ENCODE measurements at places on chromosomes 2 and 18. TPM values are rescaled to one million over a fixed set of nuclear protein-coding genes. Genes with fewer than 3 reads are reported as not detected.

DNA sequence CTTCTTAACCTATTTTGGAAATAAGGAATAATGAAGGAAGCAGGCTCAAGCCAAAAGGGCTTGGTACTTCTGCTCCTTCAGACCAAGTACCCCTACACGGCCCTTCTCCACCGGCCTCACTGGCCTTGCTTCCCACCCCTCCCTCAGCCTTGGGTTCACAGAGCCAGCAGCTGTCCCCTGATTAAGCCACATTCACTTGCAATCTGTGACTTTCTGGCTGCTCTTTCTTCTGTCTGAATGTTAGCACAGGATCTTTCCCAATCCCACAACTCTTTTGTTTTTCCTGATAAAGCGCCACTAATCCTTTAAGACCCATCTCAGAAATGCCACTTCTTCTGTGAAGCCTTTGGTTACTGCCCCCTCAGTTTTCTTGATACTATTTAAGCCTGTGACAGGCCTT, 52.4 kb downstream of the REEP1 start:
- DNase-seq = no peak

DNA sequence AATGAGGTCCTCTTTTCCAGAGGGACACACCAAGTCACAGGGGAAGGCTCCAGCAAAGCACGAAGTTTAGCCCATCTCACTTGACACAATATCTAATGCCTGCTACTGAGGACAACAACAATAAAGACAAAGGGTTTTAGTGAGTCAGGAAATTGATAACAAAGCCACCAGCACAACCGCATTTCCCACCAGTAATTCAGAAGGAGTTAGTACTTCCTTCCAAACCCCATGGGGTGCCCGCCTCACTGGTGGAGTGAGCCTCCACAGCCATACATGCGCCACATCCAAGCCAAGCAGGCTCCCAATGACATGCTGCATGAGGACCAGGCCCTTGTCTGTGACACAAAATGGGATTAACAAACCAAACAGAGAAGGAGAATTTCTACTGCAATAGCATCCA, 40.1 kb downstream of the MRPL35 start:
- no peak for DNase-seq

Gene WDR43
- total RNA-seq = 169 TPM

GRCh38 chr18:36477776-36478175, 180.3 kb downstream of the FHOD3 start:
- DNase-seq = no peak
